ENCODE measurements at places on chromosomes 3 and 15.

GRCh38 chr3:186974824-186975313, 44.5 kb downstream of the ST6GAL1 start:
- no peak for DNase-seq

- no peak for DNase-seq
Observed at GRCh38 chr3:197522881-197523441, 32.8 kb downstream of the BDH1 start.

DNA sequence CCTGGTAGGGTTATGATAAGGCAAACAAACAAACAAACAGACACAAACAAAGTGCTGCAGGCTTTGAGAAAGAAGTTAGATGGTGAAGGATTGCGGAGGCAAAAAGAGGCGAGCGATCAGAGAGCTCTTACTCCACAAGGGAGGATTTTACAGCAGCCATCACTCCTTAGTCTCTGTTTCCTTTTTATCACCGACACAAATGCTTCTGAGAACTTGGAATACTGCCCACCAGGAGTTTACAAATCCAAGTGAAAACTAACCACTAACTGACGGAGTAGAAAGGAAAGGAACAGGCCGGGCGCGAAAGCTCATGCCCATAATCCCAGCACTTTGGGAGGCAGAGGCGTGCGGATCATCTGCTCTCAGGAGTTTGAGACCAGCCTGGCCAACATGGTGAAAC, 35.6 kb upstream of the GPR160 start:
- no peak for DNase-seq

DNA sequence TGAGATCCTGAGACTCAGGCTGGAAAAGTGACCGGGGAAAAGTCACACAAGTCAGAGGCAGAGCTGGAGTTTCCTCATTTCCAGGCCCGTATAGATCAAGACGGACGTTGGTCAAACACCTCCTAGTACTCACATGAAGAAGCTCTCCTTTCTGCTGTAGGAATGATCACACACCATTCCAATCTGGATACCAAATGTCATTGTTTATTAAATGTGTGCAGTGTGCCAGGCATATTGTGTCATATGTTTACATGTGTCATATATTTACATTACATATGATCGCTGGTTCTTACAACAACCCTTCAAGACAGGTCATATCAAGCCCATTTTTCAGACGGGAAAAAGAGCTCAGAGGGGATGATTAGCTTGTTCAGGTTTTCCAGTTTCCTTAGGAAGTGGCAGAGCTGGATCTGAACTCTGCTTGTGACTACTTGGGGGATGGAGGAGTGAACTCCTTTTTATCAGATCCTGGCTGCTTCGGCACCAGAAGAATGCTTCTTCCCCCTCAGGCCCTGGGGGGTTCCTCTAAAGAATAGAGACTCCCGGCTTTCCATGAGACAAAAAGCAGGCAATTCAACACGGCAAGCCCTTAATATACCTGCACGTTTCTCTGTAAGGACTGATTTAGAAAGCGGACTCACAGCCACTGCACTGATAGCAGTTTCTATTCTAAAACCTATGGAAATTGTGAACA, 41.9 kb downstream of the FAM43A start:
- no peak for DNase-seq

- no peak for DNase-seq
Observed at GRCh38 chr3:73030073-73030597, 31.3 kb upstream of the EBLN2 start.

DNA sequence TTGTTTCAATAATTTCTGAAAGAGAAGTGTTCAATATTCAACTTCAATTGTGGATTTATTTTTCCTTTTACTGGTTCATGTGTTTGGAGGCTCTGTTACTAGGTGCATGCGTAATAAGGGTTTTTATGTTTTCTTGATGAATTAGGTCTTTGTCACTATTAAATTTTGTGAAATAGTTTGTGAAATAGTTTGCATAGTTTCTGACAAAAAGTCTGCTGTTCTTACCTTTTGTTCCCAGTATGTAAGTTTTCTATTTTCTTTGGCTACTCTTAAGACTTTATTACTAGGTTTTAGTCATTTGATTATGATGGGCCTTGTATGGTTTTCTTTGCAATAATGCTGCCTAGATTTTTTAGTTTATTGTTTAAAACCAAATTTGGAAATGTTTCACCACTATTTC, 38.0 kb downstream of the MEF2A start:
- no peak for DNase-seq

DNA sequence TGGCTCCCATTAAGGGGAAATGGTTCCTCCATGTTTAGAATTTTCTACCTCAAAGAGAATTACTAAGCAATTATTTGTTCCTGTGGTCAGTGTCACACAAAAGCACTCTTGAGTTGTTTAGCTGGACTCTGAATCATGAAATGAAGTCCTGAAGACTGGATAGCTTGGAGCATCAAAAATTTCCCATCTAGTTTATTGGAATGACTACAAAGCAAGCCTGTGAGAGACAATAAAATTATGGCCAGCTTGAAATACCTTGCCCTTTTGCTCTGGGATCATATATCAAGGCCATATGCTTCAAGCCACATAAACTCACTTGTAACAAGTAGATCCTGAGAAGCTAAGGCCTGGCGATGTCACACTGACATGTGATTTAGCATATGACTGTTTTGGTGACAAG, 292.3 kb downstream of the TIGIT start:
- DNase-seq = no peak

- DNase-seq = peak; percentile 98
Observed at GRCh38 chr15:67150023-67150860, 84.8 kb downstream of the SMAD3 start.

GRCh38 chr3:120488296-120488695, 37.5 kb upstream of the FSTL1 start:
- no peak for DNase-seq
